M059J (cell line): ENCODE measurements at places on chromosomes 6 and 20.

GRCh38 chr20:10288421-10288820 lies 69.8 kb downstream of the SNAP25 start:
- no peak for DNase-seq

- no peak for DNase-seq
Observed at GRCh38 chr6:13280254-13280653, 48.1 kb downstream of the TBC1D7 start.

DNA sequence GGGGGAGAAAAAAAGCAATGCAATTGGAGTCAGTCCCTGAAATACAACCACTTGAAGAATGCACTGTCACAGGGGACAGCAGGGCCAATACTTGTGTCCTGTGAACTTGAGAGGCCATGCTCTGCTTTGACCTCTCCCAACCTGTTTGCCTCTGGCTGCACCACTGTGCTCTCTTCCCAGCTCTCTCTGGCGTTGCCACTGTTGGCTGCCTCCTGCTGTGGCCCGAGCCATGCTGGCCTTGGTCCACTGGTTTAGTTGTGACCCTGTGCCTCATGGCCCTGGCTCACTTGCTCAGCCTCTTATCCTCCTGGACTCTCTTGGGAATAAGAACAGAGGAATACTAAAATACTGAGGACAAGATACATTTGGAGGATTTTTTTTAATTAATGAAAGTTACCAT lies 14.5 kb upstream of the FBXO30 start:
- DNase-seq, result no peak

DNA sequence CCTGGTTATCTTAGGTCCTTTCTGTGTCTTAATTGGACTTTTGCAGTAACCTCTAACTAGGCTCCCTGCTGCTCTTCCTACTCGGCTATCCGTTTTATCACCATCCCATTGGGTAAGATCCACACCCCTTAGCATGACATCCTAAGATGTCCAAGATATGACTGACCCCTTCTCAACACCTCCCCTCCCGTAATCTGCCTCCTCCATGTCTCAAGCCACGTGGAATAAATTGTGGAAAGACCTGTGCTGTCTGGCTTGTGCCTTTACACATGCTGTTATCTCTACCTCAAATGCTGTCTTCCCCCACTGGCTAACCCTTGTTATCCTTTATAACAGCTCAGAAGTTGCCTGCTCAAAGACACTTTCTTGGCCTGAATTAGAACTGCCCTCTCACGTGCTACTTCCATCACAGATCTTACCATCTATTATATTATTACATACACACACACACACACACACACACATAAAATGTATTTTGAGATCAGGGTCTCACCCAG lies 26.5 kb downstream of the EIF2S2 start:
- DNase-seq, result no peak

DNA sequence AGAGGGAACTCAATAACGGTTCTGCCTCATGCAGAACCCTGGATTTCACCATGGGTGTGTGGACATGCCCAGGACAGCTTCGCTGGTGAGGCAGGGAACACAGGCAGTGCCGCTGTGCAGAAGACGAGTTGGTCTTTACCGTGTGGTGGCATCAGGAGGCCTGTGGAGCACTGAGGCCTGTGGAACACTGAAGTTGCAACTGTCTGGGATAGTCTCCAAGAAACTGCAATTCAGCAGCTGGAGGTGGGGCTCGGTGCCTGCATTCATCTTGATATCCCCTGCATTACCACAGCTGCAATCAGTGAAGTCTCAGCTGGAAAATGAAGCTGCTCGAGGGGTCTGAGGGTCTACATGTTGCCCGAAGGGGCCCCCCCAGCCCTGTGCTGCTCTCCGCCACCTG lies 202.4 kb upstream of the CDH4 start:
- DNase-seq, result no peak

DNA sequence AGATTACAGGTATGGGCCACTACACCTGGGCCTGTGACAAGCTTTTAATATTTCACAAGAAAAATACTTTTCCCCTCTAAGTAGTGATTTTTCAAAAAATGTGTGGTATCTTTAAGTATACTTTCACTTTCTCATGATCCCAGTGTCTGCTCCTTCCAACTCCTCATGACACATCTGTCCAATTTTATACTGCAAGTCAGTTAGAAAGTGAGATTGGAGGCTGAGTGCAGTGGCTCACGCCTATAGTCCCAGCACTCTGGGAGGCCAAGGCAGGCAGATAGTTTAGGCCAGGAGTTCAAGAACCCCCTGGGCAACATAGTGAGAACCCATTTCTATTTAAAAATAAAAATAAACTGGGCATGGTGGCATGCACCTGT lies 20.2 kb downstream of the PIM1 start:
- peak; percentile 56 for DNase-seq

DNA sequence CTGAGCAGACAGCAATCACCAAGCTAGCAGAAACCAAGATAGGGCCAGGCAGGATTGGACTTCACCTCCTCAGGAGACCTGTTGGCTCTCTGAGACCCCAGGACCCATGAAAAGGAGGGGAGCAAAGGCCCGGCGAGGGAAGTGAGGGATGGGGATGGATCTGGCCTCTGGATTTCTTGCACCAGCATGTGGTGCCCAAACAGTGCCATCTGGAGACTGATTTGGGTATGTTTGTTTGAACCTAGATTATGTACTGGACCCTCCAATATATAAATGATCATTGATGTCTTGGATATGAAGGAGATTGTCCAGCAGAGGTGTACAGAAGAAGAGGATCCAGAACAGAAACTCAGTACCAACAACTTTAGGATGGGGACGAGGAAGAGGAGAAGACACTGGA lies 83.4 kb upstream of the LY86 start:
- DNase-seq, result no peak

GRCh38 chr6:10093282-10093681 lies 321.6 kb downstream of the TFAP2A start:
- DNase-seq, result no peak

DNA sequence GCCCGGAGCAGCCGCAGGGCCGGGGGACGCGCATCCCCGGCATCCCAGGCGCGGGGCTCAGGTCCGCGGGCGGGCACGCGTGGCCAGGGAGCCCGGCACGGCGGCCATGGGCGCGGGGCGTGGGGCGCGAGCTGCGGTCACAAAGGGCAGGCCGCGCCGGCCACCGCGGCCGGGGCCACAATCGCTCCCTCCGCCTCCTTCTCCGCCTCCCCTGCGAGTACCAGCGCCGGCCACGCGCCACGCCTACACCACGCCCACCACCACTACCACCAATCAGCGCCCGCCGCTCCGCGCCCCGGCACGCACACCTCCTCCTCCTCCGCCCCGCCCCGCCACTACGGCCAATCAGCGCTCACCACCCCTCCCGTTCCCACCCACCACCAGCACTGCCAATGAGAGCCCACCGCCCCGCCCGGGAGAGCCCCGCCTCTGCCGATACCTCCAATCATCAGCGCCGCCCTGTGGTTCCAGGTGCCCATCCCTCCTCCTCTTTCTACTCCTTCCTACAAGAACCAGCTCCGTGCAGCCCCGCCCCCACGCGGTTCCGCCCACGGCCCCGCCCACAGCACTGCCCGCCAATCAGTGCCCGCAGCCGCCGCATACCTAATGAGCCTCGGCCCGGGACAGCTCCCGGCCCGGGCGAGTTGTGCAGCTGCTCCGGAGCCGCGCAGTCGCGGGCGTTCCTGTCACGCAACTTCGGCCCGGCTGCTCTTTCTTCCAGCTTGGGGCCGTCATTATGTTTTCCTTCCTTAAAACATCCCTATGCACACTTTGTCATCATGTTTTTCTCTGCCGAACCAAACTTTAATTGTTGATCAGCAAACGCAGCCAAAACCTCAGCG lies at the start of gene RPS6KA2:
Gene RPS6KA2, minus strand, starts transcription at position 219 of the 842 bp plus-strand sequence. CDS start 232 bp downstream, outside the sequence.
- DNase-seq, result peak; percentile 98

DNA sequence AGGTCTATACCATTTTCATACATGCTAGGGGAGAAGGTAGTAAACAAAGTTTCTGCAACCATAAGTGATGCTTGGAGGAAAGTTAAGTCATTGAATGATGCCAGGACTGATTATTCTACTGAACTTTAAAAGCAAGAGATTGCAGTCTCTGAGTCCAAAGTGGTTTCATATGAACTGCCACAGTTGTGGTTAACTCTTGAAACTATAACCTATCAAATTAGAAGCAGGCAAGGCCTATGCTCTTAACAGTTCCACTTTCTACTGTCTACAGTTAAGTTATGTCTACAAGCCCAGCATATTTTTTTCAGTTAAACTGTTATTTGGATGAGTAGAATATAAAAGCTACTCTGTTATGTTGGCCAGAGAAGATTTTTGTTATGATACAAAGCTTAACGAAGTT lies 326.5 kb upstream of the RUNX2 start:
- no peak for DNase-seq

DNA sequence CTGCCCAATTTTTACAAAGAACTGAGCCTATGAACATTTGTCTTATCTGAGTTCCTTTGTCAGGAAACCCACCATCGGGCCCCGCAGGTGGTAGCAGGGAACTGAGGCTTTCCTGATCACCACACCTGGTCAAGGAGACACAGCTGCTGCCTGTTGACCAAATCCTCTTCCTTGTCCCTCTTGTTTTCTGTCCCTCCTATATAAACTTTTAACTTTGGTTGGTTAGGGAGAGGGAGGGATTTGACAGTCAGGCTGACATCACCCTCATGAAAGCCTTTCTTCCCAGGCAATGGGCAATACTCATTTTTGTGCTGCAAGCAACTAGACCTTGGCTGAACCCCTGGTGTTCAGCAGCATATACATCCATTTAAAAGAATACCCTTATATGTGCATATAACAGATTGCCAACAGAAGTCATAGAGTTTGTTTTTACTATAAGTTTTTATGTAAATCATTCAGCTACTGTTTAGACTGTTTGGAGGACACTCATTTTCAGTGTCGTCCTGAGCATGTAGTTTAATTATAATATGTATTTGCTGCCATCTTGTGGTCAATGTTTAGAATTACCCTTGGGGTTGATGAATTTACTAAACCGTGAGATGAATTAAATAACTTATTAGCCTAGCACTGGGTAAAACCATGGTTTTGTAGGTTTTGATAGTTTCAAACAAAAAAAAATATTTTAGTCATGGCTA lies 17.0 kb downstream of the CRISP1 start:
- peak; percentile 61 for DNase-seq
